ENCODE measurements at places on chromosomes 5 and 9. TPM values are rescaled to one million over a fixed set of nuclear protein-coding genes. Genes with fewer than 3 reads are reported as not detected.

TRIM7 gene
- total RNA-seq: 3.2 TPM

DNA sequence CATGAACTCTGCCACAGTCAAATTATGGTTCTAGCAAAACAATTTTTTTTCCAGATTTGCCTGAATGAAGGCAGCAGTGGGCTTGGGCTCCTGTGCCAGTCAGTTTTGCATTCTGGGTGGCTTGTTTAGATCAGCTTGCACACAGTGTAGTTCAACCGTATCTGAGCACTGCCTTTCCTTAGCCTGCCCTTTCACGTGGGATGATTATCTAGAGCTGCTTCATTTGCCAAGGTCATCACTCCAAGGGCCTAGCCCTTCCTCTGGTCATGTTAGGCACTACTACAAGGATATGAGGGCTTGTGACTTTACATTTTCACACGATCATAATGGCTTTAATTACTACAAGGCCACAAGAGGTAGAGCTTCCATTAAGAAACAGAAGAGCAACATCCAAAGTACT, 150.6 kb upstream of the EFNA5 start:
- DNase-seq: no peak

COL27A1 gene
- 42.4 TPM for total RNA-seq

GRCh38 chr9:14939378-14939777, 29.1 kb upstream of the FREM1 start:
- DNase-seq: no peak

DNA sequence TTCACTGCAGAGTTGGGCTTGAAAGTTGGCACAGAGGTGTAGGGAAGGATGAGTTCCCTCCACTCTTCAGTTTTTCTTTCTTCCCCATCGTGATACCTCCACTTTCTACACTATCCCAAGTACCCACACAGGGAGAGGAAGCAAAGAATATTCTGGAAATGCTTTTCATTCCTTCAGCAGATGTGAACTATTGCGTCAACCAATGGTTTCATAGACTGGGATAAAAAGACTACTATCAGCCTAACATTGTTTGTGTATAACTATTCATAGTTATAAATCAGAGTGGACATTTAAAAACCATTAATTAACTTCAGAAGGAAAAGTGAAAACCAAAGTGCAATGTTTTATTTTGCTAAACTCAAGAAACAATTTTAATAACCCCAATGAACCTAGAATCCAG, 63.6 kb upstream of the MAMDC2 start:
- no peak for DNase-seq
